Foreskin keratinocyte (primary cell): ENCODE measurements at places on chromosomes 5 and 9. TPM values are rescaled to one million over a fixed set of nuclear protein-coding genes. Genes with fewer than 3 reads are reported as not detected.

The WDR38 gene
- total RNA-seq: not detected in 2 replicates

The IFNA21 gene
- not detected in 2 replicates for total RNA-seq

The FOXI1 gene
- total RNA-seq: not detected in 2 replicates

The WNT8A gene
- total RNA-seq: not detected in 2 replicates

The DBH gene
- total RNA-seq: not detected in 2 replicates

The CDK7 gene
- 46.7 and 49.4 TPM in 2 replicates for total RNA-seq

The F12 gene
- 6.0 and 9.7 TPM in 2 replicates for total RNA-seq

The ADAMTS2 gene
- not detected in 2 replicates for total RNA-seq

The RASEF gene
- total RNA-seq: 0.07 and 0.31 TPM in 2 replicates

The SLC27A6 gene
- total RNA-seq: 2.6 and 6.9 TPM in 2 replicates

The CDKN2AIPNL gene
- total RNA-seq: 28.4 and 37.8 TPM in 2 replicates

The EFNA5 gene
- total RNA-seq: 5.3 and 6.3 TPM in 2 replicates

The GHR gene
- 1.6 and 2.1 TPM in 2 replicates for total RNA-seq

The NELFB gene
- total RNA-seq: 47.5 and 51.3 TPM in 2 replicates

The SUB1 gene
- 327 and 352 TPM in 2 replicates for total RNA-seq
